ENCODE measurements at places on chromosomes 7 and 10. TPM values are rescaled to one million over a fixed set of nuclear protein-coding genes. Genes with fewer than 3 reads are reported as not detected.
A peak's percentile ranks its signal among the peaks of the same experiment; 100 is the strongest.

DNA sequence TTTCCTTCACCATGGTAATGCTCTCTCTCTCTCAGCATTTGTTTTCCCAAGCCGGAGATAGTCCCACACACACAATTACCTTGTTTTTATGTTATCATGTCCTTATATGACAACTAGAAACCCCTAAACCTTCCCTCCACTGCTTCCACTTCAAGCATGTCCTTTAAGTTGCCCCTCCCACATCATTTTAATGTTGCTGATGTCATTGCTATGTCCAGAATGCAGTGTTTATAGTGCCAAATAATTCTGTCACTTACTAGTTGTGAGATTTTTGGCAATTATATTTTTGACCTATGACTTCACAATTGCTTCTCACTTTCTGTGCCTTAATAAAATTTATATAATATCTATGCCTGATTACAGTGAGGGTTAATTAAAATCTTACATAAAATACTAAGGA lies 645.9 kb downstream of the XPNPEP1 start:
- no peaks in the 10 kb centered on the region for H3K27me3 ChIP-seq
- no peaks in the 10 kb centered on the region for H3K36me3 ChIP-seq
- peak overlapping the region; percentile 14 for H3K27ac ChIP-seq
- no peak overlapping the region for H3K4me3 ChIP-seq

DNA sequence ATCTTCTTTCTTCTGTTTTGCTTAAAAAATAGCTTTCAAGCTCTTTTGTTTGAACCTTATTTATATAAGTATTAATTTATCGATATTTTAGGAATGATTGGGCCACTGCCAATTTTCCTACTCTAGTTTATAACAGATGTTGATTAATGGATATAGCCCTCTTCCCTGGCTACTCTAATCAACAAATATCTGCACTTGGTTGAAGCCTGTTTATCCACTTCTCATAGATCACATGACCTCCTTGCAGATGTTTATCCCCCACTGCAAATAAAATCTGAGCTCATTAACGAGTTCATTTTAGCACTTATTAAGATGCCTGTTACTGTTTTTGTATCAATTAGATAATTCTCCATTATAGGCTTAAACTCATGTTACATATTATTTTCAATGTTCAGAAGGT lies 715.3 kb downstream of the CNTNAP2 start:
- H3K4me3 ChIP-seq = no peak overlapping the region
- H3K27me3 ChIP-seq = no peaks in the 10 kb centered on the region
- H3K4me1 ChIP-seq = no peaks in the 10 kb centered on the region
- no peak overlapping the region for H3K27ac ChIP-seq

- H3K4me1 ChIP-seq = no peaks in the 10 kb centered on the region
- H3K4me3 ChIP-seq = no peak overlapping the region
- H3K27ac ChIP-seq = peak overlapping the region; percentile 57
- H3K36me3 ChIP-seq = no peaks in the 10 kb centered on the region
Observed at GRCh38 chr10:80196270-80196949, 8.9 kb downstream of the ANXA11 start.

GRCh38 chr10:131002031-131002861 lies 309.3 kb downstream of the TCERG1L start:
- no peak overlapping the region for H3K27ac ChIP-seq
- no peaks in the 10 kb centered on the region for H3K27me3 ChIP-seq
- H3K36me3 ChIP-seq = no peaks in the 10 kb centered on the region
- no peaks in the 10 kb centered on the region for H3K4me1 ChIP-seq
- no peak overlapping the region for H3K4me3 ChIP-seq

GRCh38 chr10:111879969-111880368 lies 303.6 kb downstream of the GPAM start:
- no peaks in the 10 kb centered on the region for H3K27me3 ChIP-seq
- H3K27ac ChIP-seq = no peak overlapping the region
- no peaks in the 10 kb centered on the region for H3K36me3 ChIP-seq
- no peak for DNase-seq
- H3K4me3 ChIP-seq = no peak overlapping the region
- no peaks in the 10 kb centered on the region for H3K4me1 ChIP-seq

The SPDYE16 gene
- total RNA-seq = not detected
